ENCODE measurements at places on chromosomes 4 and X.

GRCh38 chrX:107725761-107726555, 49.6 kb downstream of the TSC22D3 start:
- no peak for DNase-seq

- DNase-seq, result no peak
These were observed 86.2 kb downstream of the FHDC1 start for GRCh38 chr4:153022241-153022715.

DNA sequence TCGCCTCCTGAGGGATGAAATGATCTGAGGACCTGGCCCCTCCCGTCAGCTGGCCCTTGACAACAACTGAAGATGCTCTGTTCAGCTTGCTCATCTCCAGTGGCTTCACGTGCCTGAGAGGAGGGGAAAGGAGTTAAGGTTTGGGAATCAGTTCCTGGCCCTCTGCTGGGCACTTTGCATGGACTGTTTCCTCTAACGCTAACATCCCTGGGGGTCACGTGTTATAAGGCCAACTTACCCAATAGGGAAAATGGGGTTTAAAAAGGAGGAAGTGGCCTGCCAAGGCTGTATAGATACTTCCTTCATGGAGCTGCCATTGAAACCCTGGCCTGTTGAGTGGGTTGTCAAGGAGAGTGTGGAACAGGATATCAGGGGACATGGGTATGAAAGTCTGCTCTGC, 65.6 kb downstream of the OR13H1 start:
- DNase-seq, result no peak

- DNase-seq, result peak; percentile 64
These were observed 107.3 kb downstream of the ADRA2C start for GRCh38 chr4:3873408-3874027.

- no peak for DNase-seq
These were observed 56.2 kb downstream of the WFS1 start for GRCh38 chr4:6325788-6326290.
